MCF 10A (cell line): ENCODE measurements at places on chromosomes 4 and X. TPM values are rescaled to one million over a fixed set of nuclear protein-coding genes. Genes with fewer than 3 reads are reported as not detected.
A peak's percentile ranks its signal among the peaks of the same experiment; 100 is the strongest.

DNA sequence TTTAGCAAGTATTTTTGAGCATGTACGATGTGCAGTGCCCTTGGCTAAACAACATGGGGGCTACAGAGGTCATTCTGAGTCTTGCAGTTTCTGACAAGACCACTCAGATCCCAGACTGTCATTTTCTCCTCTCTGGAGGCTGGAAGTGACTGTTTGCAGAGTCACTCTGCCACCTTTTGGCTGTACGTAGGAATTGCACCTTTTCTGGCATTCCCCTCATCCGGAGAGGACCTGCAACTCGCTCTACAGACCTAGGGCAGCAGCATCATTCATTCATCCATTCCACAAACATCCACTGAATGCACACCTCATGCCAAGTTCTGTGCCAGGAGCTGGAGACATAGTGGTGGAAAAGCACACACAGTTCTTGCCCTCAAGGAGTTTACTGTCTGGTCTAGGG, 160.4 kb upstream of the GPR101 start:
- DNase-seq: peak; percentile 61

DNA sequence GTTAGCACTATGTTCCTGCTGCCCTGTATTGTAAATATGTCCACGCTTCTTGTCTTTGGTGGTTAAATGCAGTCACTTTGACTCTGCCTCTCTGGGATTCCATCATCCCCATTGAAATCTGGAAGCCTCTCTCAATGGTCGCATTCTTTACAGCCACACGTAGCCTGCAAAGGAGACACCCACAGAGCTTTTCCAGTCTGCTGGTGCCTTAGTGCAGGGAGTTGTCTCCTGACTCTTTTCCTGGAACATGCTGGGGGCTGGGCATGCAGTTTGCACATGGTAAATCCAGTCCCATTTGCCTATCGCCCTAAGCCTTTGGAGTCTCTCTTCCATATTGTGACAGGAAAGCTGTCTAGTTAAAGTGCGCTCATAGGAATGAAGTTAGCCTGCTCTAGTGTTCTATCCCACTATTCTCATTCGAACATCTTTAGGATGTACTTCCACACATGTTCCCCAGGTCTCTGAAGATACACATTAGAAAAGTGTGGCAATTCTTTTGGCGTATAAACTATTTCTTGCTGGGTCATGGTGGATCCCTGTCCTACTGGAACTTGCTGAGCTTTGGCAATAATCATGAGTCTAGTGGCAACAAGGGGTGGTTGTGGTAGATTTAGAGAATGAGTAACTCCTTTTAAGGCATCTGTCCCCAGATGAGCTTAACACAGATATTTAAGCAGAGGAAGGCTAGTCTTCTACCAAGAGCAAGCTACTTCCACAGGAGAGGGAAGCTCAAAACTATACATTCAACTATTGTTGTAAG, 33.7 kb downstream of the COQ2 start:
- no peak for DNase-seq

- DNase-seq: no peak
Observed at GRCh38 chrX:40168480-40169011, 70.8 kb upstream of the BCOR start.

- DNase-seq: peak; percentile 54
Observed at GRCh38 chrX:52923781-52924241, 26.7 kb downstream of the FAM156B start.

Gene PPEF2
- total RNA-seq: not detected in 2 replicates

Gene FAM149A
- total RNA-seq: 0.79 and 1.3 TPM in 2 replicates

- DNase-seq: no peak
Observed at GRCh38 chrX:150196285-150196684, 166.8 kb upstream of the MAMLD1 start.

DNA sequence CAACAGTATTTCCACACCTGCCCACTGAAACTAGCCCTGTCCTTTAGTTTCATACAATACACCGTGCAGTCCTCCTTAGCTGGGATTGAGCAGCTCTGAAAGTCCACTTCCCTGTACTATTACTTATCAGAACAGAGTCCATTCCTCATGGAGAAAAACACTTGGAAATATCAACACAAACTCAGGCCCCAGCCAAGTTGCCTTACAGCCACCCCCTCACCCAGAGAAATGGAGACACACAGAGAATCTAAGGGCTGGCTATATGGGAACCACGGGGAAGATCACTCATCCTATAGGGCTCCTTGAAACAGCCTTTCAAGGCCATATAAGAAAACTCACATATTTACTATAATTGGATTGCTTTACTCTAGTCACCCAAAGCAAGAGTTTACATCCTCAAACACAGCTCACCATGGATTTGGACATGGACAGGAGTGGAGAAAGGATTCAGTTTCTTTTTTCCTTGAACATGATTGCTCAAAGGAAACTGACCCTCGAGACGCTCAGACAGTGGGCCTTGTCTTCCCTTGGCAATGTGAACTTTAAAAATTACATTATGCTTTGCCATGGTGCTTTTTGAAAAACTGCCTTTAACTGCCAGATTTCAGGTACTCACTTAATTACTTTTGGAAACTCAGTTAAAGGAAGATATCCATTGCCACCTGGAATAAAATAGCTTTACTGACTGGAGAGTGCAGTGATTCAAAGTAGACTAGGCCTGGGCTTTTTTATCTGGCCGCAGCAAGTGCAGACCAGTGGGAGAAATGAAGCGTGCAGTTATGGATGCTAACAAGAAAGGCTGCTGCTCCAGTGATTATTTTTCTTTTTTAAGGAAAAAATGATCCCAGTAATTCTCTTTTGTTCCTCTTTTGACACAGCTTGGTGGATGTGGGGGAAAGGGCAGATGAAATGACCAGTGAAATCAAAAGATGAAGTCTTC, 1.6 kb downstream of the SCARB2 start:
- DNase-seq: no peak

- DNase-seq: no peak
Observed at GRCh38 chrX:16882169-16882568, 12.0 kb upstream of the RBBP7 start.

Gene FAM47E
- 1.0 TPM in 2 replicates for total RNA-seq

GRCh38 chr4:176792326-176793059, at the start of gene VEGFC:
Gene VEGFC, minus strand, starts transcription at chr4:176792922. Its CDS starts 611 bp downstream, at chr4:176792311.
- DNase-seq: peak; percentile 72

Gene SORCS2
- 0.05 TPM in 1 of 2 replicates, not detected in the other for total RNA-seq

DNA sequence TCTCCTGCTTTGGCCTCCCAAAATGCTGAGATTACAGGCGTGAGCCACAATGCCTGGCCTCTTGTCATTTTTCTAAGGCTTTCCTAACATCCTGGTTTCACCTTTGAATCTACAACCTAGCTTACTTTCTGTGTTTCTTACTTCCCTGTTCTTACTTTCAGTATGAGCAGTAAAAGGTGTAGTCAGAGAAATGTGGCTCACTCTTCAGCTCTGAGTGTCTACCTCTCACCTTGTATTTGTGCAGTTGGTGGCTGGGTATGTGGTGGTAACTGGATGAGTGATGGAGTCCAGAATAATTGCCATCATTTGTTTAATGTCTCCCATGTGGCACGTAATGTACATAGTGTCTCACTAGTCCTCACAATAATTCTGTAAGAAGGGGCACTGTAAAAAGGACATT, 19.1 kb upstream of the CXCL11 start:
- DNase-seq: no peak

Gene CT45A1
- not detected in 2 replicates for total RNA-seq

DNA sequence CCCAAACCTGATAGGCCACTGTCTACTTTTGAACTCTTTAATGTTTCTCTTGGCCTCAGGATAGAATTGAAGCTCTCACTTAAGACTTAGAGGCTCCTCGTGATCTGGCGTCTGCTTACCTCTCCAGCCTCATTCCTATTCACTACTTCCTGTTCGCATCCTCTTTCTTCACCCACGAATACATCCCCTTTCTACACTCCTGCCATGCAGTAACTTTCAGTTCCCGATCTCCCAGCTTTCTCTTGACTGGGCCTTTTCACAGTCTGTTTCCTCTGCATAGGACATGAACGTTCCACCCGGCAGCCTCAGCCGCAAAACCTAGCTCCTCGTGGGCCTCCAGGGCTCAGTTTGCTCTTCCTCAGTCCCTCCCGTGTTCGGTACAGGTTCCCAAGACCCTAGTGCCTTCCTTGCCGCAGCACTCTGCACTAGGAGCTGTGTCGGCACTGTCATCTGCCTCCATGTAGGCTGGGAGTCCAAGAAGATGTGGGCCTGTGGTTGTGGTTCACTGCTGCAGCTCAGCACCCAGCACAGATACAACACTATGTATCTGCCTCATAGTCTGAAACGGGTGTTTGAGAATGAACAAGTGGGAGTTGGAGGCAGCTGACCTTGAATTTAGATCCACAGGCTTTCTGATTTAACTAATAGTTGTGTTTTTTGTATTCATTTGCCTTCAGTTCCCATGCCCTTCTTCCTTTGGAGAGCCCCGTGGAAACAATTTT, 15.8 kb downstream of the RPL39 start:
- no peak for DNase-seq

GRCh38 chr4:15809058-15809457, 30.9 kb downstream of the CD38 start:
- DNase-seq: no peak

GRCh38 chr4:7595934-7596461, 161.3 kb upstream of the PSAPL1 start:
- DNase-seq: no peak

DNA sequence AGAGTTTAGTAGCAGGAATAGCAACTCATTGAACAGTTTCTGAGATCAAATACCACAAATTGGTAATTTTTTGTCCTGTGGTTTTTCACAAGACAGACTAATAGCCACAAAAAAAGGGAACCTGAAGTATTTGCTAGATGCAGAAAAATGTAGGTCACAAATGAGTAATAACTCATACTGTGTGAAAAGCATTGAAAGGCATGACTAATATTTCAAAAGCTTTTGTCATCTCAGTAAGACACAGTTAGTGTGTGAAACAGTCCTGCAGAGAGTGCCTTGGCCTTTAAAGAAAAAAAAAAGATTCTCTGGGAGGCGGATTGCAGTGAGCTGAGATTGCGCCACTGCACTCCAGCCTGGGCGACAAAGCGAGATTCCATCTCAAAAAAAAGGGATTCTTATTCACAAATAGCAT, 31.4 kb upstream of the SLC25A31 start:
- DNase-seq: peak; percentile 84

Gene PDLIM5
- total RNA-seq: 151 and 158 TPM in 2 replicates

DNA sequence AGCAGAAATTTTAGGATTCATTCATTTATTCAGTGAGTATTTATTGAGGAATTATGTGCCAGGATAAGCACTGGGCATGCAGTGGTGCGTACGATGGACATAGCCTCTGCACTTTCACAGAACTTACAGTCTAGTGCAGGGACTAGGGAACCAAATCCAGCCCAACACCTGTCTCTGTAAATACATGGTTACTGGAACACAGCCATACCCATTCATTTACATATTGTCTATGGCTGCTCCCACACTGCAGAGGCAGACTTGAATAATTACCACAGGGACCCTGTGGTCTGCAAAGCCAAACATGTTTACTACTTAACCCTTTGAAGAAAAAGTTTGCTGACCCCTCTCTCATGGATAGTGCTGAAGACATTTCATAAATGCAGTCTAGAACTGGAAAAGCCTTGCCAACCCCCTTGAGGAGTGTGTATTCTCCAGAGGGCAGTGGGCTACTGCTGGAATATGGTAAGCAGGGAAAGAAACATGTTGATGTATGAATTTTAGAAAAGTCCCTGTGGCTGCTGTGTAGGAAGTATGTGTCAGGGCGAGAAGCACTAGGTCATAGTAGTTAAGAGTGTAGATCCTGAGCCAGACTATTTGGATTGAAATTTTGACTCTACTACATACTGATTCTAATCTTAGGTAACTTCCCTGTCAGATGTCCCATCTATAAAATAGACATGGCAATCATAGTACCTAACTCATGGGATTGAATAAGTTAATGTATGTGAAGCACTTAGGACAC, 75.5 kb downstream of the GALNT7 start:
- no peak for DNase-seq

Gene FAM241A
- total RNA-seq: 8.2 and 10.9 TPM in 2 replicates

- no peak for DNase-seq
Observed at GRCh38 chr4:121724671-121725070, 27.9 kb upstream of the ANXA5 start.

Gene PNMA3
- total RNA-seq: not detected in 2 replicates

GRCh38 chr4:151013491-151013890, 1.6 kb downstream of the LRBA start:
- no peak for DNase-seq

DNA sequence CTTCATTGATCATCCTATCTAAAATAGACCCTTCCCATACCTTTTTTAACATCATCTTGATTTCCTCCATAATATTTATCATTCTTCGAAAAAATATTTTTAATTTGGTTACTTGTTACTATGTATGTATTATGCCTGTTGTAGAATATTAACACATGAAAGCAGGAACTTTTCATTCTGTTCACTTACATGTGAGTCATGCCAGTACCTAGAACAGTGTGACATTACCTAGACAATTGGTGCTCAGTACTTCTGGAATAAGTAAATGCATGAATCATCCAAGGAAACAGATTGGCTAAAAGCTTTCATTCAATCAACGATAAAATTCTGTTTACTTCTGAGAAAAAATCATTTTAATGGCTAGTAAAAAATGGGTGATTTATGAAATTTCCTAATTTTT, 76.4 kb downstream of the CXXC4 start:
- DNase-seq: peak; percentile 31

- DNase-seq: peak; percentile 11
Observed at GRCh38 chr4:122104184-122104583, 47.9 kb upstream of the BLTP1 start.

DNA sequence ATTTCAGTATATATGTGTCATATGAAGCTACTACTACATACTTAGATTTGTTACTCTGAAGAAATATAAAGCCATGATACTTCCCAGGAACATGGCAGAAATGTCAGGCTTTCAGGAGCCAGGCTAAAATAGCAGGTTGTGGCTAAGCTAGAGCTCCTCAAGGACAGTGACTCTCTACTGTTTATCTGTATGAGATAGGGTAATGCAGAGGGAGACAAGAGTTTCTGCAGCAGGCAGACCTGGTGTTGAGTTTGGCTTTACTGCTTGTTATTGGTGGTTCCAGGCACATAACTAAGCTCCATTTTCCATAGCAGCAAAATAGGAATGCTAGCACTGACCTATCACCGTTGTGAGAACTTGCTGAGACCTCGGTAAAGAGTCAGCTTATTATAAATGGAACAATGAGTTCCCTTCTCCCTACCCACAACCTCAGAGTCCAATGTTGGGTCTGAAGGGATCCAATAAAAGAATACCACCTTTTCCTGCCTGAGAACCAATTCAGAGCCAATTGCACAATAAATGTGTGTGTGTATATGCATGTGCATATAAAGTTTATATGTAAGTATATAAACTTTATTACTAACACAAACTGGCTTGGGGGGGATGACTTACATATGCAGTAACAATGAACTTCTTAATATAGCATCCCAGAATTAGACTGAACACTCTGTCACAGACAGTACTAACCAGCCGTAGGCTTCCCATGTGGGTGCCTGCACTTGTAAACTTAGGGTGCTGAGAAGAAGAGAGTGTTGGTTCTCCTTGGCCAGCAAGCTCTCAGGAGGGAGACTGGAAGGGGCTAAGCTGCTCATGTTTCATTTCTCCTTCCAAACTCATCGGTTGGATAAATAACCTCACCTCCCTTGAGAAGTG, 51.9 kb upstream of the PAQR3 start:
- no peak for DNase-seq

DNA sequence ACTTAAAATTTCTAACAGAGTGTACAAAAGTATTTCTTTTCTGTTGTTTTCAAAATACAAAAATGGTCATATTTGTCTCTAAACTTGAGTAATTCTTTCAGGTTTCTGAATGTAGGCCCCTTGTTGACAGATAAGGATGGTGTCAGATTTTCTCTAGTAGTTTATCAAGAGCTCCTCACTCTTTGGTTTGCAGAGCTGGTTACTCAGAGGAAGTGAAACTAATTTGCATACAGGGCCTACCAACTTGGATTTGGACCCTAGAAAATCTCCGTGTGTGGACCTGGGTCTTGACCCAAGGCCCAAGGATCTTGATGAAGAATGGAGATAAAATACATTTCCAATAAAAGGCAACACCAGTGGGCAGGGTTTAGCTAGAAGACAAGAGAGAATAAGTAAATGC, 433 bp upstream of the ADH6 start:
- no peak for DNase-seq

Gene TLR3
- 6.5 and 8.2 TPM in 2 replicates for total RNA-seq
